ENCODE measurements at places on chromosomes 13 and 19. TPM values are rescaled to one million over a fixed set of nuclear protein-coding genes. Genes with fewer than 3 reads are reported as not detected.

GRCh38 chr13:69721631-69722030 lies 386.0 kb upstream of the ATXN8OS start:
- DNase-seq: no peak

DNA sequence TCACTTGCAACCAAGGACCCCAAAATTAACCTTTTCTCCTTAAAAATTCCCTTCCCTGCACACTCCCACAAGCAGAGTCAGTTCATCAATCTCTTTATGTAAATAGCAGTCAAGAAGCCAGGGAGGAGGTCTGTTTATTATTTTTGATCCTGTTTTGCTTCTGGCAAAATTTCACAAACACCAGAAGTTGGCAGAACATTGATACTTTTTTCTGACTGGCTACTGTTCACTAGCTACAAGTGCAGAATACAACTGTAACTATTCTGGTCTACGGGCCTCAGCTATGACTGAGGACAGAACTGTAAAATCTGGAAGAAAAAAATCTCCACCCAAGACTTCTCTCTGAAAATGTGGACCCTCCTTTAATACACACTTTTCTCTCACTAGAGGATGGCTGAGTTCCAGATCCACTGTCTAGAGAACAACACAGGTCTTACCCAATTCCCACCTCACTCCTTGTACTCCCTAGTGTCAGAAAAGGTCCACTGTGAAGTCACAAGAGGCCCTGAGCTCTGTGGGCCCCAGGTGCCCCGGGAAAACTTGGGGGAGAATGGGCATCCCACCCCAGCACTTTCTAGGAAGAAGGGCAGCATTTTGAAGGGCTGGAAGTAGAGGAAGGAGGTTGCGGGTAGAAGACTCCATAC lies 14.5 kb downstream of the STARD13 start:
- DNase-seq: no peak

GRCh38 chr19:30663611-30664174 lies 291.5 kb downstream of the ZNF536 start:
- DNase-seq: no peak

DNA sequence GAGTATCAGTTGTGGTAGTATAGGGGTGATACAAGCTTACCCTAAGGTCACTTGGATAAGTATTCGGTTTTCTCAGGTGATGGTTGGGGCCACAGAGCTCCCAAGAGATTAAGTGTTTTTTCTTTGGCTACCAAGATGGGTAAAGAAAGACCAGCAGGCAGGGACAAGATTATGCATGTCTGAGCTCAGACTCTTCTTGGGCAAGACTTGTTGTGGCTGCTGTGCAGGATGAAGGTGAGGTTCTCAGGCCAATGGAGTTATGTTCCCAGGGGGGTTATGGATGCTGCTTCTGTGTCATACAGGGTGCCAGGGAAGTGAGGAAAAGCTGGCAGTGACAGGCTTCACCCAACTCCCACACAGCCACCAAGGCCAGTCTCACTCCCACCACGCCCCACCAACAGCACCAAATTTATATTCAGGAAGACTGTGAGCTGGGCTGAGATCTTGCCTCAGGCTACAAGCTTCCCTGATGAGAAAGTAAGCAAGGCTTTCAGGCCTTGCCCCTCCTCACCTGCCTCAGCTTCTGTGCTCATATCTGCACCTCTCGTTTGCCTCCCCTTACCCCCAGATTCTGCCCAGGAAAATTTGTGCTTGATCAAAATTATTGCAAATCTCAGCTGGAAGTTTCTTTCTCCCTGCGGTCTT lies 511.8 kb upstream of the SLITRK1 start:
- no peak for DNase-seq

DNA sequence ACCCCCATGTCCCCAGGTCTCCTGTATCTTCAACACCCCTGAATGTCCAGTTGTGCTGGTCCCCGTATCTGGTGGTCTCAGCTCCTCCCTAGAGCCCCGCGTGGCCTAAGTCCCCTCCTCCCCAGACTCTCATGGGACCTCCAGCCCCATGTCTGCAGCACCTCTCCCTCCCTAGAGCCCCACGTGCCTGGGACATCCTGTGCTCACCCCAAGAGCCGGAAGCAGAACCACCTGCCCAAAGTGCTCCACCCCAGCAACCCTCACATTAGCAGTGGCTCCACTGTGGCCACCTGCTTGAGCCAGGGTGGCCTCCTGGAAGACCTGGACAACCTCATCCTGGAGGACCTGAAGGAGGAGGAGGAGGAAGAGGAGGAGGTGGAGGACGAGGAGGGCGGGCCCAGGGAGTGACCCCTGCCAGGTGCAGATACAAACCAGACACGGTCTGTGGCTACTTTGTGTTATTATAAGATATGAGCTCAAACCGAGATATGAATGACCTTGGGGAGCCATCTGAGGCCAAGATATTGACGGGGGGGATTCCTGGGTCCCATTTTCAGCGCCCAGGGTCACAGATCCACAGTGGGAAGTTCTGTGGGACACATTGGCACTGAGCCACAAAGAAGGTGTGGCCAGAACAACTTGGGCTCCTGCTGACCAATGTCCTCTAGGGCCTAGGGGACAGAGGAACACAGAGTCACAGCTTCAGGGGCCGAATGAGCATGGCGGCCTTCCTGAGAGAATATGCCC lies 6.0 kb downstream of the SHFL start:
- DNase-seq: no peak

DNA sequence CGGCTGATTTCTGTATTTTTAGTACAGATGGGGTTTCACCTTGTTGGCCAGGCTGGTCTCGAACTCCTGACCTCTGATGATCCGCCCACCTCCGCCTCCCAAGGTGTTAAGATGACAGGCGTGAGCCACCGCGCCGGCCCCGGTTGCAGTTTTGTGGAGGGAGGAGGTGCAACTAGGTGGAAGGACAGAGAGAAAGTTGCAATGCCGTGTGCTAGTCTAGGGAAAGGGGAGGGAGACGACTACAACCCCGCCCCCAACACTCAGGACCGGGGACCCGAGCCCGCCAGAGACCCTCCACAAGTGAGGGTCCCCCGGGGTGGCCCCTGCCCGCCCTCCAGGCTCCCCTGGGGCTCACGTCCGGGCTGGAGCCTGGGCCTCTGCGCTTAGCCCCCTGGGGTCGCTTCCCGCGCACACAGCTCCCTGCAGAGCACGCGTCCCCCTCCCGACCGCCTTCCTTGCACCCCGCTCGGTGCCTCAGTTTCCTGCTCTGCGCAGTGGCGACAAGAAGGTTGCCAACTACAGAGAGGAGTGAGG lies 1.2 kb upstream of the ARID3A start:
- DNase-seq: no peak

- DNase-seq: no peak
Observed at GRCh38 chr19:34508540-34508939, 27.0 kb downstream of the WTIP start.

DNA sequence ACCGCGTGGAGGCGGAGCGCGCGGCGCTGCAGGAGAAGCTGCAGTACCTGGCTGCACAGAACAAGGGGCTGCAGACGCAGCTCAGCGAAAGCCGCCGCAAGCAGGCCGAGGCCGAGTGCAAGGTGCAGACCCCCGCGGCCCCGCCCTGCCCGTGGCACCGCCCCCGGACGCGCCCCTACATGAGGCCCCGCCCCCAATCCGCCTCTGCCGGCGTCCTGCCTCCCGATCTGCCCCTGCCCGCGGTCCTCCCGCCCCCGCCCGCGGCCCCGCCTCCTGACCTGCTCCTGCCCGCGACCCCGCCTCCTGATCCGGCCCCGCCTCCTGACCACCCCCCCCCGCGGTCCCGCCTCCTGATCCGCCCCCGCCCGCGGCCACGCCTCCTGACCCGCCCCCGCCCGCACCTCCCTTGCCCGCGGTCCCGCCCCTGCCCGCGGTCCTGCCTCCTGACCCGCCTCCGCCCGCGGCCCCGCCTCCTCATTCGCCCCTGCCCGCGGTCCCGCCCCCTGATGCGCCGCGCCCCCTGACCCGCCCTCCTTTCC lies 11.7 kb downstream of the PRR36 start:
- no peak for DNase-seq

DNA sequence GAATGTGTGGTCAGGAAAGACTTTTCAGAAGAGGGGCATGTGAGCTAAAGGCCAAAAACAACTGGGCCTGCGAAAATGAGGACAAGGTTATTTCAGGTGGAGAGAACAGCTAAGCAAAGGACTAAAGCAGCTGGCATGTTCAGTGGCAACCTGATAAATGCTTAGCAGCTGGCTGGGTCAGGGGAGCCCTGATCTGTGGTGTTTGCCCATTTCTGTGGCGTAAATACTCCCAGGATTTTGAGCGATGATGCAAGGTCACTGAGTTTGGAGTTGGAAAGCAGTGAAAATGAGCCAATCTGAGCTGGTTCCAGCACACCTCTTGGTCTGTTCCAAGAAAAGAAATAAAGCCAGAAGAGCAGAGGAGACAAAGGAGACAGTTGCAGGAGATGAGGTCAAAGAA lies 704.3 kb downstream of the UQCRFS1 start:
- DNase-seq: no peak

GRCh38 chr13:85473144-85473543 lies 326.1 kb downstream of the SLITRK6 start:
- DNase-seq: no peak

GRCh38 chr13:40238761-40239160 lies 427.7 kb downstream of the FOXO1 start:
- no peak for DNase-seq

GRCh38 chr13:76329004-76329403 lies 557.2 kb downstream of the KCTD12 start:
- no peak for DNase-seq

DNA sequence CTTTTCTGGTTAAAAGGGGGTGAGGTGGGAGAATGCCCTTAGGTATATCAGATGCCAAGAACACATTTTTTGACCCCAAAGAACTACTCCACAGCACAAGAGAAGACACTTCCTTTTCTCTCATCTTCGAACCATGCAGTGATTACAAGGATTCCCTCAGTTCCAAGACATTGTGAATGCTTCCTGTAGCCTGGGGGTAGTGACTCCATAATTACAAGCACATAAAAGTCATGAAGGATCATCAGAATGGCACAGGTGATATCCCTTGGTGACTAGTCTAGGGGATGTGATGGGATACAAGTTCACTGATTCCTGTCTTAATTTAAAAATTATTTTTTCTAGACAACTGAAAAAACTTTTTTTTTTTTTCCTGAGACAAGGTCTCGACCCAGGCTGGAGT lies 78.0 kb downstream of the ZC3H13 start:
- no peak for DNase-seq

DNA sequence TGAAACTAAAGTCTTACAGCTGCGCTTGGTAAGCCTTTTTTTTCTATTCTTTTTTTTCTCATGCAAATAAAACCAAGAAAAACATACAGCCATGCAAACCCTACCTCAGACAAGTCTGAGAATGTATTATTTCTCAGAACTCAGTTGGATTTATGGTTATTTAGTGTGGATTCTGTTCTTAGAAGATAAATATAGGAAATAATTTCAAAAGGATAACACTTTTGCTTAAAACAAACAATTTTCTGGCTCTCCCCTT lies 40.7 kb upstream of the TNFSF11 start:
- DNase-seq: no peak

DNA sequence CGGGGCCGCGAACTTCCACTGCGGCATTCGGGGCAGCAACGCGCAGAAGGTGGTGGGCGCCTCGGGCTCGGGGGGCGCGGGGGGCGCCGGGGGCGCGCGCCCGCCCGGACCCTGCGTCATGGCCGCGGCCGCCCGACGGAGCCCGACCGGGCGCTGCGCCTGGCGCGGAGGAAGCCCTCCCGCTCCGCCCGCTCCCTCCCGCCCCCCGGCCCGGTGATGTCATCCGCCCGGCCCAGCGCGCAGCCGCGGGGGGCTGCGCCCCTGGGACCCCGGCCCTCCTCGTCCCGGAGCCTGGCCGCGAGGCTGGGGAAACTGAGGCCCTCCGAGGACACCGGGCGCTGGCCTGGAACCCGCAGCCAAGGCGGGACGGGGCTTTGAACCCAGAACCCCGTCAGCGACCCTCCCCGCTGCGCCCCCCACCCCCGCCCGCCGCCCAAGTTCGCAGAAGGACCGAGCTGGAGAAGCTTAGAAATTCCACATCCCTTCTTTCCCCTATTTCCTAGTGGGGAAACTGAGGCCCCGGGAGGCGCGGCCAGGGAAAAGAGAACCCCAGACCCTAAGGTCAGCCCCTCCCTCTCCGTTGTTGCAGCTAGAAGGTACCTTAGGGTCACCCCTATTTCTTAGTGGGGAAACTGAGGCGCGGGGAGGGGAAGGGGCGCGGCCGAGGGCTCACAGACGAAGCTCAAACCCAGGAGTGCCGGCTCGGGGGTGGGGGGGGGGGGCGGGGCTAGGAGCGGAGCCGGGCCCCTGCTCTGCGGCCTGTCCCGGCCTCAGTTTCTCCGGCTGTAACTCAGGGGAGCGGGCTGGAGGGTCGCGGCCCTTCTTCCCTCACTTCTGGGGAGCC lies at the start of gene SHC2:
TSS of gene SHC2 (minus strand) at position 157 of the 844 bp plus-strand sequence. CDS start at position 120, 37 bp downstream.
- DNase-seq: no peak

DNA sequence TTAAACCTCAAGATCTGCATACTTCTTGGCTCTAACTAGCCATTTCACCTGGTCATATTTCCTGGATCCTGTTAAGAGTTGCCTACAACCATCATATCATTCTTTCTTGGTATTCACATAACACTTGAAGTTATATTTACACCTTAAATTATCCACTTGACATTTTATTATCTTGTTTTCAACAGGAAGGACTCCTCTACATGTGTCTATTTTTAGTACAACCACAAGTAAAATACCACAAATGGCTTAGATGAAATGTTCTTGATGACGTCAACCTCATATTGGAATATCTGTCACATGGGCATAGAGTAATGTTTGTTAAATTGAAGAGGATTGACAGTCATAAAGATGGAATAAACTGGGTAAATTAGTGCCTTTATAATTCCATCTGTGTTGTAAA lies 9.4 kb downstream of the PCDH20 start:
- no peak for DNase-seq

- DNase-seq: no peak
Observed at GRCh38 chr19:4742723-4743646, 19.3 kb upstream of the DPP9 start.

DNA sequence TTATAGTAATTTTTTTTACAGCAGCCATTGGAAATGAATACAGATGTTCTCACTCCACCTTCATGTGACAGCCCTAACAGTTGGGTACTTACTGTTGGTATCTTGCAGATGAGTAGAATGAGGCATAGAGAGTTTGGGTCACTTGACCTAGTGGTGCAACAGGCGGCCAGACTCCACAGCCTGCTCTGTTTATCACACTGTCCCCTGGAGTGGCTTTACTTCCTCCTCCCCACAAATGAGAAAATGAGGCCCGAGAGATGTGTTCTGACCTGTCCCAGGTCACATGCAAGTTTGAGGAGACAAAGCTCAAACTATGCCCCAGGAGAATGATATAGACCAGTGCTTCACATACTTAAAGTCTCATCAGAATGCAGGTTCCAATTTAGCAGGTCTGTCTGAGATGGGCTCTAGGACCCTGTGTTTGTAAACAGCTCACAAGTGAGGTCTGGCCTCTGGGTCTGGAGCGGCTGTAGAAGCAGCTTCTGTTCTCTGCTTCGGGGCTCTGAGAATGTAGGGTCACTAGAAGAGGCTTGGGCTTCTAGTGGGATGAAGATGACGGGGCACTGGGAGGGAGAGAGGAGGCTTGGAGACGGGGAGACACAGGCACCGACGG lies 37.4 kb upstream of the RCBTB2 start:
- no peak for DNase-seq

POGLUT2 gene
- total RNA-seq: 22.1 TPM

HPN gene
- total RNA-seq: not detected

ZNF71 gene
- total RNA-seq: 24.4 TPM

MYH14 gene
- total RNA-seq: 1.2 TPM

RFC3 gene
- 4.2 TPM for total RNA-seq

SH2D3A gene
- 0.58 TPM for total RNA-seq

SLC25A41 gene
- not detected for total RNA-seq

Data from glomerular endothelial cell (primary cell).